ENCODE measurements at places on chromosomes 7 and 10. TPM values are rescaled to one million over a fixed set of nuclear protein-coding genes. Genes with fewer than 3 reads are reported as not detected.

Gene MRC1
- not detected for total RNA-seq

Gene ZNF107
- 22.7 TPM for total RNA-seq

Gene CRTAC1
- total RNA-seq: not detected

Gene NUTM2A
- 0.23 TPM for total RNA-seq

Gene LRRTM3
- total RNA-seq: not detected

Gene ELN
- total RNA-seq: not detected

Gene C10orf62
- total RNA-seq: not detected

Gene TFPI2
- total RNA-seq: 0.37 TPM

Gene SH2B2
- total RNA-seq: 0.84 TPM

Gene FEZF1
- total RNA-seq: not detected

Gene EGR2
- 54.5 TPM for total RNA-seq

Gene TDRD1
- total RNA-seq: 0.20 TPM

Gene SPDYE16
- total RNA-seq: not detected

Gene NRF1
- total RNA-seq: 21.7 TPM

Gene NOD1
- 17.2 TPM for total RNA-seq

Gene CPA1
- not detected for total RNA-seq

Gene ADCY1
- total RNA-seq: not detected

Gene OR2A1
- total RNA-seq: not detected

Gene NODAL
- not detected for total RNA-seq

Gene NAT16
- not detected for total RNA-seq

Gene CALCR
- total RNA-seq: not detected

Gene ZNF282
- total RNA-seq: 23.5 TPM

Gene LIPM
- total RNA-seq: not detected
